Foreskin melanocyte (primary cell): ENCODE measurements at places on chromosomes 12 and 14.
A peak's percentile ranks its signal among the peaks of the same experiment; 100 is the strongest.

DNA sequence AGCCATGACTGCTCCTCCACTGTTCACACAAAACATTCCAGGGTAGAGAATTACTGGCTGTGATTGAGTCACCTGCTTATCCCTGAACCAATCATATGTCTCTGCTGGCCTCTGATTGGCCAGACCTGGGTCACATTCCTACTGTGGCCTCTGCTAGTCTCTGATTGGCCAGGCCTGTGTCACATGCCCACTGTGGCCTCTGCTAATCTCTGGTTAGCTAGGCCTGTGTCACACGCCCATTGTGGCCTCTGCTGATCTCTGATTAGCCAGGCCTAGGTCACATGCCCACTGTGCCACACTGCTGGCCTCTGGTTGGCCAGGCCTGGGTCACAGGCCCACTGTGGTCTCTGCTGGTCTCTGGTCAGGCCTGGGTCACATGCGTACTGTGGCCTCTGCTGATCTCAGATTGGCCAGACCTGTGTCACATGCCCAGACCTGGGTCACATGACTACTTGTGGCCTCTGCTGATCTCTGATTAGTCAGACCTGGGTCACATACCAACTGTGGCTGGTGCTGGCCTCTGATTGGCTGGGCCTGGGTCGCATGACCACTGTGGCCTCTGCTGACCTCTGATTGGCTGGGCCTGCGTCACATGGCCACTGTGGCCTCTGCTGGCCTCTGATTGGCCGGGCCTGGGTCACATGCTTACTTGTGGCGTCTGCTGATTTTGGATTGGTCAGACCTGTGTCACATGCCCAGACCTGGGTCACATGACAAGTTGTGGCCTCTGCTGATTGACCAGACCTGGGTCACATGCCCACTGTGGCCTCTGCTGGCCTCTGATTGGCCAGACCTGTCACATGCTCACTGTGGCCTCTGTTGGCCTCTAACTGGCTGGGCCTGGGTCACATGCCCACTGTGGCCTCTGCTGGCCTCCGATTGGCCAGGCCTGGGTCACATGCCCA lies 251.6 kb downstream of the SLC15A4 start:
- no peak for DNase-seq

- DNase-seq = no peak
Measured at GRCh38 chr12:13223179-13223804, 26.8 kb downstream of the EMP1 start.

- DNase-seq = no peak
Measured at GRCh38 chr14:100725587-100726387, 905 bp upstream of the DLK1 start.

DNA sequence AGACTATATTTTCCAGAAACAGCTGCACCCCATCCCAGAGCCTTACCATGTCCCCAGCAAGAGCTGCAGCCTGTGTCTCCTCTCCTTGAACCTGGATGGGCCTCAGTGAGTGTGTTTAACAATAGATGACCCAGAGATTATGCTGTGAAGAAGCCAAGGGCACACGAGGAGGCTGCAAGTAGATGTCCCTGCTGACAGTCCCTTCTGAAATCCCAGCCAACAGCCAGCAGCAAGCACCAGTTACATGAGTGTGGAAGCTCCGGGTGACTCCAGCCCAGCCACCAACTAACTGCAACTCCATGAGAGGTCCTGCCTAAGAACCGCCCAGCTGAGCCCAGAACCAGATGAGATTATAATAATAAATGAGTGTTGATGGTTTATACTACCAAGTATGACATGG lies 191.7 kb downstream of the BCL11B start:
- no peak for DNase-seq

GRCh38 chr14:63155511-63156185 lies 48.6 kb upstream of the RHOJ start:
- no peak for DNase-seq

DNA sequence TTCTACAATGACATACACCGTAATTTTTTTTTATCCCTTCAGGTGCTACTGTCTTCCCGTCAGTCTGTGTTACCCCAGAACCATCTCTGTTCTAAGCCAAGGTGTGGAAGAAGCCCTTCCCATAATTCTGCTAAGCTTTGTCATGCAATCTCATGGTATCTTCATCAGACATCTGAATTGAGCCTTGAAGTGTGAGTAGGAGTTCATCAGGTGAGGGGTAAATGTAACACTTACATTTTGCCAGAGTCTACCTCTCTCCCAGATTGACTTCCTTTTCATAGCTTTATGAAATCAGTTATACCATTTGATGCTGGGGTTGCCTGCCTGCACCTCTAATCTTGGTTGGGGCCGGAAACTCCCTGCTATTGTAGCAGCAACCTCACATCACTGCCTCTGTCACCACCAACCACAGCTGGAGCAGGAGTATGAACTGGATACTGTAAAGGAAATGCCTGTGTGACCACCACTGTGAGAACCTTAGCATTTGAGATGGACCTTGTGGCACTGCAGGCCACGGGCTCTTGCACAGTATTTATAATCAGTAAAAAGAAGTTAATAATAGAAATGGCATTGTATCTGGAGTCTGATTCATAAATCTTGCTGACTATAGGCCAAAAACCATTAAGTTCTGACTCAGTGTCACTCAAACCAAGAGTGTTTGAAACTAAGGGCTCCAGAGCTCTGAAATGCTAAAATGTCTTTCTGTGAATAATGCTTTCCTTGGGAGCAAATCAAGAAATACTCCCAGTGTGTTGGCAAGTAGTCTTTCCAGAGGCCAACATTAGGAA lies 58.7 kb upstream of the STK38L start:
- no peak for DNase-seq

DNA sequence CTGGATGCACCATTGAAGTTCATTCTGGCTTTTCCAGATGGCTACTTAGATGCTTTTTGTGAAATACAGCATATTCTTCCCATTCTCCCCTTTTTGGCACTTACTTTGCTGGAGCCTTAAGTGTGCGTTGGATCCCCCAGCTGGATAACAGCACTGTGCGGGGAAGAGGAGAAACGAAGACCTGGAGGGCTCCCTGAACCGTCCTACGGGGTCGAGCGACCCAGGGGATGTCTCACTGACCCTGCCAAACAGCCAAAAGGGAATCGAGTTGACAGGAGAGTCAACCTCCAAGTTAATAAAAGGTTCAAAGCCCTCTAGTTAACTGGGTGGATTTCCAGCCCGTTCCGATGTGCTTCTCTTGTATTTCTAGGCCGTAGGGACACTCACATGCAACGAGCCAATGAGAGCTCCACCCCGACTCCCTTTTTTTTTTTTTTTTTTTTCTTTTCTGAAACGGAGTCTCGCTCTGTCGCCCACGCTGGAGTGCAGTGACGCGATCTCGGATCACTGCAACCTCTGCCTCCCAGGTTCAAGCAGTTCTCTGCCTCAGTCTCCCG lies 1.0 kb upstream of the CAMKK2 start:
- no peak for DNase-seq

DNA sequence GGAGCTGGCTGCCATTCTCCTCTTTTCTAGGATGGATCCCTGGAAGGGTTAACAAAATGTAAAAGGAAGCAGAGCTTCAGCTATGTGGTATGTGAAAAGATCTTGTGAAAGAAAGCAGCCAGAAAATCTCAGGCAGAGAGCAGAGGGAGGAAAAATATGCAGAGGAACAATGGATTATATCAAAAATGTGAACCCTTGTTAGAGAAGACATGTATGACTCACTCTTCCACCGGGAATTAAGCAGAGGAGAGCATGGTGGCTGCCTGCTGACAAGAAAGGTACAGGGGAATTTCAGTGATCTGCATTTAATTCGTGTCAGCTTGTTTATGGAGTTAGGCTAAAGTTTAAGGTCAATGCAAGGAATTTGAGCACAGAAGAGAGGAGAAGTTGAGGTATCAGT lies 46.3 kb downstream of the KCNA1 start:
- DNase-seq = no peak

DNA sequence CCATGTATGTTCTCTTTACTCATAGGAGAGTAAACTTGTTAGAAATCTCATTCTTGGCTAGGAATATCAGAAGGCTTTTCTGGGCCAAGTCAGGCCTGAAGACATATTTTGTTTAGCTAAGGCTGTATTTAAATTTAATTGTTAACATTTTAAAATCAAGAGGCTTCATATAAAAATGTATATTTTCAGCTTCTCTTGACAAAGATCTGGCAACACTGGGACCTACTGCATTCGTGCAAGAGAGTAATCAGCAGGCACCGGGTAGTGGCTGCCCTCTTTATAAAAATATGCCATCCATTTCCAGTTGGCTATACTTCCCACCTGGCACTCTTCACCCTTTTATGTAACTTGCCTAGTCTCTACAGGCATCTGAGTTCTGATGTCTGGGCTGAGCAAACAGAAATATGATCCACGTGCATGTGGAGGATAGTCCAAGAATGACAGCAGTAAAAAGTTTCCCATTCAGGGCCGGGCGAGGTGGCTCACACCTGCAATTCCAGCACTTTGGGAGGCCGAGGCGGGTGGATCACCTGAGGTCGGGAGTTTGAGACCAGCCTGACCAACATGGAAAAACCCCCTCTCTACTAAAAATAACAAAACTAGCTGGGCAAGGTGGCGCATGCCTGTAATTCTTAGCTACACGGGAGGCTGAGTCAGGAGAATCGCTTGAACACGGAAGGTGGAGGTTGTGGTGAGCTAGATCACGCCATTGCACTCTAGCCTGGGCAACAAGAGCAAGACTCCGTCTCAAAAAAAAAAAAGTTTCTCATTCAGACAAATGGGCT lies 2.0 kb upstream of the SOS2 start:
- no peak for DNase-seq

DNA sequence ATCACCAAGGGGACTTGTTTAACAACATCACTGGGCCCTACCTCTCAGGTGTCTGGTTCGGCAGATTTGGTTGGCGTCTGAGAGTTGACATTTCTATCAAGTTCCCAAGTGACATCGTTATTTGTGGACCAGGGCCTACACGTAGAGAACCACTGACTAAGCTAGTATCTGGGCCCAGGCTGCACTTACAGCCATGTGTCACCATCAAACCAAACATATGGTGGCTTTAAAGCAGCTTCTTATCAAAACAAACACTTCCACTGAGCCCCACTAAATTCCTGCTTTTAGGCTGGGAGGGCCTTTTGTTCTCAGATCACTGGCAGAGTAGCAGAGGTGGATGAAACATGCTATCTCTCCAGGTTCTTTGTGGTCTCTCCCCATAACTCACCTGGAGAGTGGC lies 220.5 kb downstream of the PELI2 start:
- DNase-seq = no peak

DNA sequence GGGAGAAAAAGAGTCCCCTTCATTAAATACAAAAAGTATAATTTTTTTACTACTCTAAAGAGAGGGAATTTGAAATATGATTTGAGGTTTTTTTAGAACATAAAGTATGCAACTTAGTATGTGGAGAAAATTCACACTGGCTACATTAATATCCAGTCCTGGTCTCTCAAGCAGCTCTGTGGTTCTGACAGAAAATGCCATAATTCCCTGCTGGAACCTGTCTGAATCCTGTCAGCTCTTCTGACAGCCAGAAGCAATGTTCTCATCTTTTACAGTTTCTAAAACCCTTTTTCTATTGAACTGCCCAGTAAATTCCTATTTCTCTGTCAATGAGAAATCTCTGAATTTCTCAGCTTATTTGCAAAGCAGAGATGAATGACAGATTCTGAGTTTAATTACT lies 13.4 kb upstream of the NOVA1 start:
- DNase-seq = no peak

GRCh38 chr14:93960108-93960475 lies 16.3 kb downstream of the ASB2 start:
- no peak for DNase-seq

- DNase-seq = no peak
Measured at GRCh38 chr12:10098791-10099190, at the start of gene CLEC1A. Gene CLEC1A (minus strand): TSS chr12:10098985. CDS start chr12:10098922, 63 bp downstream.

DNA sequence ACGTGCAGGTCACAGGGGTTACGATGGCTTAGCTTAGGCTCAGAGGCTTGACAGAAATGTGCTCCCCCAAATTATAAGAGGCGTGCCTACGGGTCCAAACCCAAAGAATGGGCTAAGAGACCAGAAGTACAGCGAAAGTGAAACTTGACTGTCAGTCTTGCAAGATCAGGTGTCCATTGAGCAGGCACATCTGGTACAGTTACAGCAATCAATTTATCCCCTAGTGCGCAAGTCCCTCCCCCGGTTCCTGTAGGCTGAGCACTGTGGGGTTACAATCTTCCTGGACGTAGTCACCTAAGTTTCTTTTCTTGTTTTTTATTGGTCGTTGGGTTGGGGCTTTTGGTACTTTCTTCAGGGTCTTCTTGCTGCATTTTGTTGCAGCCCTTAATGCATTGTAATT lies 134.2 kb downstream of the UNC79 start:
- no peak for DNase-seq

GRCh38 chr14:103423050-103423461 lies 37.8 kb downstream of the MARK3 start:
- peak; percentile 48 for DNase-seq

DNA sequence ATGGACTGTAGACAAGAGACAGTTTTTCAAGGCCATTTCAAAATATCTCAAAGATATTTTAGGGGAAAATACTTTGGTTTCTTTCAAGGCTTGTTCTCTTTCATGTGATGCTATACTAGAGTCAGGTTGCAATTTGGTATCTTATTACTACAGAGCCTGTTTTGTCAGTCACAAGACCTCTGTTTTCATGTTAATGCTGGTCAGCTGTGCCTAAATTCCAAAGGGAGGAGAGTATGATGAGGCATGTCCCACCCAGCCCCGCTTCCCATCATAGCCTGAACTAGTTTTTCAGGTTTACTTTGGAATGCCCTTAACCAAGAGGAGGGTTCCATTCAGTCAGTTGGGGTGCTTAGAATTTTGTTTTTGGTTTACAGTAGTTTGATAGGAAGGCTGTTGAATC lies 52.6 kb downstream of the GPHB5 start:
- DNase-seq = peak; percentile 7
